Uterus (tissue), 4 donors: ENCODE measurements at places on chromosomes 6 and 20. TPM values are rescaled to one million over a fixed set of nuclear protein-coding genes. Genes with fewer than 3 reads are reported as not detected.

DNA sequence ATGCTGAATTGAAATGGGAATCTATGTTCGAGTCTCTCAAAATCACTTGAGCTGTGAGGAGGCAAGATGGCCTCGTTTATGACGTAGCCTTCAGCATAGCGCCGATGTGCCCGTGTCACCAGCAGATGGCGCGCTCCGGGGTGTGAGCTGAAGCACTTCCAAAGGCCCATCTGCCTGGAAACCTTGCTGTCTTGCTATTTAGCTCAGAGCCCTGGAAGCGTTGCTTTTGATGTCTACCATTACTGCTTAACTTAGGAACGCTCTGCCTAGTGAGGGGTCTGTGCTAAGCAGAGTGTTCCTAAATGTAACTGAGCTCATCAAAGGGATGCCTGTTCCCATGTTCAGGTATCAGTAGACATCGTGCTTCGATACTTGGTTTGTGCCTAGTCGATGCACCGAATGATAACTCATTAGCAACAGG lies 67.7 kb downstream of the SYCP2L start:
- H3K36me3 ChIP-seq, result no peaks in the 10 kb centered on the region
- no peaks in the 10 kb centered on the region for H3K4me1 ChIP-seq
- DNase-seq, result peak; percentile 35

Gene INSM1
- total RNA-seq, result not detected

GRCh38 chr6:33761922-33762629 lies 15.4 kb upstream of the IP6K3 start:
- peak; percentile 44 for DNase-seq
- H3K27me3 ChIP-seq, result no peaks in the 10 kb centered on the region
- H3K4me1 ChIP-seq, result peaks cover 7% of the 10 kb centered on the region
- H3K36me3 ChIP-seq, result no peaks in the 10 kb centered on the region
- H3K27ac ChIP-seq, result no peak overlapping the region

- DNase-seq, result no peak
- H3K27ac ChIP-seq, result no peak overlapping the region
- H3K27me3 ChIP-seq, result no peaks in the 10 kb centered on the region
- H3K36me3 ChIP-seq, result no peaks in the 10 kb centered on the region
Measured at GRCh38 chr6:21003780-21004541, 469.7 kb downstream of the CDKAL1 start.

DNA sequence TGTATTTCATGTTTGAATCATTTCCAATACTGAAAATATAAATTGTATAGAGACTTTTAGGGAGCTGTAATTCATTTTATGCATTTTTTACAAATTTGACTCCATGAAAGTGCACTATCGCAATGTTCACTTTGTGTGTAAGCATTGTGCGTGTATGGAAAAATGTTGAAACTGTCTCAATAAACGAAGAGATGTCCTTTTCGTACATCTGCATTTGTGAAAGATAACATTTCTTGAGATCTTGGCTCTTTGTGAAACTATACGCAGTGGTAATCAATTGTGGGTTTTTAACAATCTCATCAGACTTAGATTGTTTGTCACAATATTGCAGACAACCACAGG lies 18.6 kb upstream of the ZBP1 start:
- H3K27me3 ChIP-seq, result no peaks in the 10 kb centered on the region
- H3K4me3 ChIP-seq, result no peak overlapping the region
- H3K4me1 ChIP-seq, result no peaks in the 10 kb centered on the region
- no peak overlapping the region for H3K27ac ChIP-seq

Gene TEAD3
- total RNA-seq, result 107 TPM

DNA sequence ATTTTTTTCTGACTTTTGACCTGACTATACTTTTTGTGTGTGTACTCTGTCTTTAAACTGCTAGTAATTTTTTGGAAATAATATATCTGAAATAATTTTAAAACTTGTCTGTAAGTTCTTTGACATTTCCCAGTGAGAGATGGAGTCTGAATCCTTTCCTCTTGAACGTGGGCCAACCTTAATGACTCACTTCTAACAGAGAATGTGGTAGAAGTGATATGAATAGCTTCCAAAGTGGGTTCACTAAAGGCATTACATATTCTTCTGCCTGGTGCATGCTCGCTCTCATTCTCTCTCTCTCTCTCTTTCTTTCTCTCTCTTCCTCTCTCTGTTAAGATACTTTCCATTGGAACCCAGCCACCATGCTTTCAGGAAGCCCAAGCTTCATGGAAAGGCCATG lies 108.7 kb upstream of the FERMT1 start:
- H3K4me3 ChIP-seq, result no peak overlapping the region
- no peak overlapping the region for H3K27ac ChIP-seq
- no peaks in the 10 kb centered on the region for H3K36me3 ChIP-seq

DNA sequence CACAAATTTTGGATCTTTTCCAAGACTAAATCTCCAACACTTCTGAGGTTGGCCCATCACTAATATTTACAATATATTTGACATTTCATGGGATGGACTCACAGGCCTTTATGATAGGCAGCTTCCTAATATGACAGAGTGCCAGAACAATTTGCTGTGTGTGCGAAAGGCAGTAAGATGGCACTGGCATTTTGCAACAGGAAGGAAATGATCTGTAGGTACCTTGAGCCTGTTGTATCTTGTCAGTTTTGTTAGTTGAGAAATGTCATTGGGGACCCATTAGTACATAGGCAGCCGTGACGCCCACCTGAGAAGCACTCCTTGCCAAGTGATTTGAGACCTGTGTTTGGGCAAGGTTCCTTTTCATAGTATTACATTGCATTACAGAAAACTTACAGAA lies 153.4 kb upstream of the HEY2 start:
- no peak overlapping the region for H3K4me3 ChIP-seq
- no peak for DNase-seq
- H3K27me3 ChIP-seq, result no peaks in the 10 kb centered on the region
- H3K4me1 ChIP-seq, result no peaks in the 10 kb centered on the region

- no peaks in the 10 kb centered on the region for H3K27me3 ChIP-seq
- peak; percentile 51 for DNase-seq
- H3K4me3 ChIP-seq, result peak overlapping the region; percentile 33
- H3K4me1 ChIP-seq, result no peaks in the 10 kb centered on the region
Measured at GRCh38 chr20:2693286-2694007, 867 bp downstream of the EBF4 start.

Gene MCCD1
- not detected for total RNA-seq

GRCh38 chr6:3741477-3741871 lies 10.0 kb downstream of the PXDC1 start:
- H3K36me3 ChIP-seq, result no peaks in the 10 kb centered on the region
- H3K27ac ChIP-seq, result peak overlapping the region; percentile 75
- peaks cover 32% of the 10 kb centered on the region for H3K4me1 ChIP-seq
- no peaks in the 10 kb centered on the region for H3K27me3 ChIP-seq

- no peak overlapping the region for H3K4me3 ChIP-seq
- H3K27ac ChIP-seq, result no peak overlapping the region
- H3K27me3 ChIP-seq, result no peaks in the 10 kb centered on the region
- H3K36me3 ChIP-seq, result no peaks in the 10 kb centered on the region
- DNase-seq, result no peak
- H3K4me1 ChIP-seq, result no peaks in the 10 kb centered on the region
Measured at GRCh38 chr6:36245572-36246061, 24.2 kb upstream of the PNPLA1 start.

DNA sequence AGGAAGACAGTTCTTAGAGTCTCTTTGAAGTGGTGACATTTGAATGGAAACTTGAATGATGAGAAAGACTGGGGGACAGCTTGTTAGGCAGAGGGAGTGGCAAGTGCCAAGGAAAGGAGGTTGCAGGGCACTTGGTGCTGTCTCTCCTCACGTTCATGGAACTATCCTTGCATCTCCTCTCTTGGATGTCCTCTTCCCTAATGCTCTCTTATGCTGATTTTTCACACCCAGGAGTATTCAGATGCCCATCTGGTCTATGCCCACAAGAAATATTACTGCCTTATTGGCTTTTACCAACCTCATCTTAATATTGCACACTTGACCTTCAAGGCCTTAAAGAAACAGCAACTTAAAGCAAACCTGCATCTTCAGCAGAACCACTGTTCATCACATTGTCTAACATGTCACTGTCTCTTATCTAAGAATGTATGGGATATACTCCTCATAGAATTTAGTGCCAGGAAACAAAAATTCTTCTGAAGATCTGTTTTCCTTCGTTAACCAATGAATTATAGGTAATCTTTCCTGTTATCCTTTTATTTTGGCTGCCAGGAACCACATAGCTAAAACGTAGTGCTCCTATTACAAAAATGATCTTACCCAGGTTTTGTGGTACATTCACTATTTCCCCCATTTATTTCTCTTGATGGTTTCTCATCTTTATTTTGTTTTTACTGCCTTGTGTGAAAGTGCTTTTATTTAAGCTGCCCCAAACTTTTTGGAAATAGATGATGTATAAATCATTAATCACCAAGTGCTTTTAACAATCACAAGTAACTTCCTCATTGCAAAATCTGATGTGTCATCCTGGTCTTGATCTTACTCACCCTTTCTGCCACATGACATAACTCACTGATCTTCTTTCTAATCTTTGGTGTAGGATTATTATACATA lies 12.8 kb downstream of the RGS17 start:
- H3K4me3 ChIP-seq, result no peak overlapping the region
- no peaks in the 10 kb centered on the region for H3K27me3 ChIP-seq
- no peak overlapping the region for H3K27ac ChIP-seq
- no peak for DNase-seq

DNA sequence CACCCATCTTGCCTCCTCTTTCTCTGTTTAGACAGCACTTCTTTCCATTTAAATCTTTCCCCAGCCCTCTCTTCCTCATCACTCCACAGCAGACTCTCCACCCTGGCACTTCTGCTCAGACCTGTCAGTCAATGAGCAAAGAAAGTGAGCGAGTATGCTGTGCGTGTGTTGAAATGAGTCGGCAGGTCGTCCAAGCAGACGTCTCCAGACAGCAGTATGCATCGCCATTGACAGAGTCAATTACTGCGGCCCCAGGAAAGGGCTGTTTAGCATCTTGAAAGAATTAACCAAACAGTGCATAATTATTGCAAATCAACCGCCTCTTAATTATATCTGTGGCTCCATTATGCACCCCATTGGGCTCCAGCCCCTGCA lies 54.8 kb upstream of the KCNG1 start:
- no peak overlapping the region for H3K27ac ChIP-seq
- no peaks in the 10 kb centered on the region for H3K4me1 ChIP-seq
- no peak for DNase-seq
- no peaks in the 10 kb centered on the region for H3K36me3 ChIP-seq
- H3K27me3 ChIP-seq, result no peaks in the 10 kb centered on the region

- peak overlapping the region; percentile 70 for H3K4me3 ChIP-seq
- no peaks in the 10 kb centered on the region for H3K4me1 ChIP-seq
- no peaks in the 10 kb centered on the region for H3K36me3 ChIP-seq
- peak overlapping the region; percentile 98 for H3K27ac ChIP-seq
- H3K27me3 ChIP-seq, result no peaks in the 10 kb centered on the region
- DNase-seq, result peak; percentile 84
Measured at GRCh38 chr6:26022132-26022472, 59.5 kb downstream of the TRIM38 start.

Gene PI3
- not detected for total RNA-seq

DNA sequence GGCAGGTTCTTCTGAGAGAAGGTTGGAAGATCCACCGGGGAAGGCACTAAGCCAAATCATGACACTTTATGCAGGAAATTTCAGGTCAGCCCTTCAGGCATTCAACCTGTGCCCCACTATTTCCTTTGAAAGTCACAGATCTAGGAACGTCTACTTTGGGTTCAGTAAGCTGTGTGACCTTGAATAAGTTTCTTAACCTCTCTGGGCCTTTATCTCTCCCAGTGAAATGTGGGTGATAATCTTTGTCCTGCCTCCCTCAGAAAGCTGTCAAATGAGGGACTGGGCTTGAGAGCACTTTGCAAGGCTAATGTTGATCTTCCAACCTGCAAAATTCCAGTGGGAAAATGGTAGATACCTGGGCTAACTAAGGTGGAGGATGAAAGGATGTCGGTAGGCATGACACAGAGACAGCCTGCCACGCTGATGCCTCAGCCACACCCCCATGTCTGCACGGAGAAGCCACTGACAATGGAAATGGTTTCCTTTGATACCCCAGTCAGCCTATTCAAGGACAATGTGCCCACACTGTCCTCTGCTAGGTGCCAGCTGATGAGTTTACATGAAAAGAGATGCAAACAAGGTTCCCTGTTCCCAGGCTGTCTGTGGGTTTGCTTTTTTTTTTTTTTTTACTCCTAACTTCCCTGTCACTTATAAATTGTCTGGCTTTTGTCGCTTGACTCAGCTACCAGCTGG lies 9.3 kb downstream of the BNIP5 start:
- DNase-seq, result no peak
- H3K27me3 ChIP-seq, result no peaks in the 10 kb centered on the region
- no peak overlapping the region for H3K4me3 ChIP-seq
- H3K4me1 ChIP-seq, result no peaks in the 10 kb centered on the region
- no peaks in the 10 kb centered on the region for H3K36me3 ChIP-seq
- no peak overlapping the region for H3K27ac ChIP-seq

DNA sequence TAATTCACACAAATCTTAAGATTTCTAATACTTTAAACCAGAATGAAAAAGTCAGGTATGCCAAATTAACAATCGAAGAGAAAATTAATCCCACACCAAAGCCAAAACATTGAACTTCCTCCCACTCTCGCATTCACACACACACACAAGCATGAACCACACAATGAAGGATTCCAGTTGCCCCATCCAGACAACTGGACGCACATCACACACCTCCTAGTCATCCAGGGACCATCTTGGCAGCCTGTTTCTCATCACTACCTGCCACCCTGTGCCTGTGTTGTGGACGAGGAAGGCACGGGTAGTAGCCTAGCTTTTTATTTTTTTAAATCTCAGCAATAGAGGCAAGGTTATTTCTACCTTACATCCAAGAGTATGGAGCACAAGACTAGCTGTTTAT lies 15.2 kb downstream of the B4GALT5 start:
- no peaks in the 10 kb centered on the region for H3K36me3 ChIP-seq
- no peak overlapping the region for H3K4me3 ChIP-seq
- no peak for DNase-seq

GRCh38 chr6:123519189-123519505 lies 117.6 kb downstream of the TRDN start:
- H3K36me3 ChIP-seq, result no peaks in the 10 kb centered on the region
- no peaks in the 10 kb centered on the region for H3K27me3 ChIP-seq
- DNase-seq, result peak; percentile 27
- no peak overlapping the region for H3K27ac ChIP-seq
- H3K4me3 ChIP-seq, result no peak overlapping the region
